Stimulated activated CD4-positive, alpha-beta T cell treated with anti-CD3 and anti-CD28 coated beads, Interleukin-4, amount 100 ng/mL, for 4 hours (primary cell): ENCODE measurements at places on chromosomes 7 and 10.

DNA sequence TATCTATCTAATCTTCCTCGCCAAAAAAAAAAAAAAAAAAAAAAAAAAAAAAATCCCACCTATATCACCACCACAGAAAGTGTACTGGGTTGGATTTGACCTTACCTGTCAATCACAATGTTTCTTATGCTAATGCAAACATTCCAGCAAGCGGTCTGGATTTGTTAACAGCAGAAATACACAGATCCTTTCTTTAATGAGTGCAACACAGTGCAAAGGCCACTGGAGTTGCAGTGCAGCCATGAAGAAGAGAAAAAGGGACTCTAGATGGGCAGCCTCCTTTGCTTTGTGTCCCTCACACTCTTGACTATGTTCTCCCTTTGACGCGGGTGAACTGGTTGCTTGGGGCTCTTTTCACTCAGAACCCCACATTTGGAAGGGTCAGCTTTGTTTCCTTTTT is 127.3 kb upstream of the PRKCQ start:
- no peak for DNase-seq

GRCh38 chr10:66925896-66926715 is at the start of gene LRRTM3:
Gene LRRTM3 (plus strand): TSS chr10:66926036.
- DNase-seq, result no peak

- no peak for DNase-seq
Measured at GRCh38 chr7:22610951-22611757, 111.2 kb upstream of the STEAP1B start.

DNA sequence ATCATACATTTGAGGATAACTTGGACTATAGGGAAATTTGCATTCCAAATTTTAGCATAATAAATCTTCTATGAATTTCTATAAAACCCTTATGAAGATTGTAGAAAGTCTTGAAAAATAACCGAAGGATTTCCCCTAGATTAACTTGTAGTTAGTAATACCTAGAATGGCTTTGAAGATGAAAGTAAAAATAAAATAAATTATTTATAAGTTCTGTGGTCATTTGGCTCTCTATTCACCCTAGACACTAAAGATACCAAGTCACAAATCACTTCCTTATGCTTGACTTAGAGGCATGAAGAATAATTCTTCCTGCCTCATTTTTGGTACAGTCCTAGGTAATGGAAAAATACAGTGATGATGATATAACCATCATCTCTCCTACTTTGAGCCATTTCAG is 79.3 kb downstream of the CSTF2T start:
- DNase-seq, result no peak

- no peak for DNase-seq
Measured at GRCh38 chr7:150855046-150855445, 2.7 kb downstream of the AOC1 start.

DNA sequence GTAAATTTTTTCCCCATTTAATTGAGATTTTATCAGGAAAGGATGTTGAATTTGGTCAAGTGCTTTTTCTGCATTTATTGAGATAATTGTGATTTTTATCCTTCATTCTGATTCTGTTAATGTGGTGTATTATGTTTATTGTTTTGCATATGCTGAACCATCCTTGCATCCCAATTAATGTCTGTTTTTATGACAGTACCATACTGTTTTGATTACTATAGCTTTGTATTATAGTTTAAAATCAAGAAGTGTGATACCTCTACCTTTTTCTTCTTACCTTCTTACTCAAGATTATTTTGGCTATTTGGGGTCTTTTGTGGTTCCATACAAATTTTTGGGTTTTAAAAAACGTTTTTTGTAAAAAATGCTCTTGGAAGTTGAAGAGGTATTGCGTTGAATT is 357.2 kb downstream of the REEP3 start:
- no peak for DNase-seq

GRCh38 chr10:67015225-67015624 is 89.4 kb downstream of the LRRTM3 start:
- DNase-seq, result no peak

DNA sequence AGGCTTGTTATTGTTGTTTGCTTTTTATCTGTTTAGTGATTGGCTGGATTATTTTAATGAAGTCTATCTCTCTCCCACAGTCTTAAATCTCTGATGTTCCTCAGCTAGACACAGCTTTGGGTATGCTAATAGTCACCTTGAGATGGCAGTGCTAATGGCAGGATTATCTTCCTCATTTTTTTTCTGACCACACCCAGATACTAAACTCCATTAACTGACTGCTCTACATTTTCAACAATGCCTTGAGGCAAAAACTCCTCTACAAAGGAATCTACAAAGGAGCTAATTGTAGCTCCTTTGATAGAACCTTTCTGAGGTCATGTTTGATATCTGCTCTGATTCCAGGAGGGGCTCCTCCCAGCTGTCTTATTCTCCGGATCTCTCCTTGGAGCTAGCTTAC is 122.6 kb downstream of the HBP1 start:
- no peak for DNase-seq

DNA sequence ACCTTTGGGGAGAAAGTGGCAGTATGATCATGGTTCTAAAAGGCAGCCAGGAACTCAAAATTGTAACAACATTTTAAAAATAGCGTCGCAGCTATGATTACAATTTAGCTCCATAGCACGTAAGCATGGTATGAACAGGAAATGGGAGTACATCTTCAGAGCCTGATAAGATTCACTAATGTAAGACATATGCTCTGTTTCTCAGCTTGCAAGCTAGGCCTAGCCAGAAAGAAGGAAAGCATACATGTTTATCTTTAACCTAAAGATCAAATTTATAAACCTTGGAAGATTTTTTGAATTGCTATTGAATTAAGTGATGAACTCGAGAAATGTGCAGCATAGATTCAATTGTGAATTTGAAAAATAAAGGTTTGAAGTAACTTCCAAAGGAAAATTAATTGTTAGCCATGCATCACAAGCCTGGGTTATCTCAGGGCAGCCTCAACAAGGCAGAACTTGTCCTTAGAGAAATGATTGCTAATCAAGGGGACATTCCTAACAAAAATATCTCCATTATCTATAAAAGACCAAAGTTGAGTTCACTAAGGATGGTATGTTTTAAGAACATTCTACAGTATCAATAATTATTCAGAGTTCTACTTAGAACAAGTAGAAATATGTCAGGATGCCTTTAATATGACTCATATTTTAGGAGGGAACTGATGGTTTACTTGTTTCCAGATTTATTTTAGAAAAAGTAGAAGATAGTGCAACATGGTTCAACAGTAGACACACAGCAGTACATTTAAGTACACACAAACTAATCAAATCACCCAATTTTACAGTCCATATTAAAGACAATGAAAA is 38.8 kb upstream of the SEPTIN7 start:
- no peak for DNase-seq

GRCh38 chr7:2354939-2355704 is 495 bp downstream of the EIF3B start:
- DNase-seq, result no peak
